ENCODE measurements at places on chromosomes 5 and 9. TPM values are rescaled to one million over a fixed set of nuclear protein-coding genes. Genes with fewer than 3 reads are reported as not detected.

GRCh38 chr5:55151923-55152842, 7.8 kb upstream of the GPX8 start:
- DNase-seq, result no peak

GRCh38 chr5:38557308-38557710, 863 bp upstream of the LIFR start:
- no peak for DNase-seq

GRCh38 chr5:72221541-72221940, 98.5 kb downstream of the MRPS27 start:
- DNase-seq, result no peak

DNA sequence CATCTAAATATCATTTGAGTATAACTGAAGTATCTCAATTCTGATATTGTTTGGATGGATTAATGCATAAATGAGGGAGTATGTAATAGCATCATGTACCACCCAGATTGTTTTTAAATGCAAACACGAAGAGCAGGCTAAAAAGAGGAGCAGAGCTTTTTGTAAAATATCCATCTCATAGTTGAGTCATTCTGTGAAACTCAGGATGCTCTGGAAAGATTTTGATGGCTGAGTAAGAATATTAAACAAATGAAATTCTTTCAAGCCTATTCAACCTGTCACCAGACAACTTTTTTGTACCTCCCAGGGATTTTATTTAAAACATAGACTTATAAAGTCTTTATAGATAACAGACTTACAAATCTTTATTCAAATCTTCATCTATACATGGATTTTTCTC, 625.9 kb downstream of the TLE4 start:
- no peak for DNase-seq

DNA sequence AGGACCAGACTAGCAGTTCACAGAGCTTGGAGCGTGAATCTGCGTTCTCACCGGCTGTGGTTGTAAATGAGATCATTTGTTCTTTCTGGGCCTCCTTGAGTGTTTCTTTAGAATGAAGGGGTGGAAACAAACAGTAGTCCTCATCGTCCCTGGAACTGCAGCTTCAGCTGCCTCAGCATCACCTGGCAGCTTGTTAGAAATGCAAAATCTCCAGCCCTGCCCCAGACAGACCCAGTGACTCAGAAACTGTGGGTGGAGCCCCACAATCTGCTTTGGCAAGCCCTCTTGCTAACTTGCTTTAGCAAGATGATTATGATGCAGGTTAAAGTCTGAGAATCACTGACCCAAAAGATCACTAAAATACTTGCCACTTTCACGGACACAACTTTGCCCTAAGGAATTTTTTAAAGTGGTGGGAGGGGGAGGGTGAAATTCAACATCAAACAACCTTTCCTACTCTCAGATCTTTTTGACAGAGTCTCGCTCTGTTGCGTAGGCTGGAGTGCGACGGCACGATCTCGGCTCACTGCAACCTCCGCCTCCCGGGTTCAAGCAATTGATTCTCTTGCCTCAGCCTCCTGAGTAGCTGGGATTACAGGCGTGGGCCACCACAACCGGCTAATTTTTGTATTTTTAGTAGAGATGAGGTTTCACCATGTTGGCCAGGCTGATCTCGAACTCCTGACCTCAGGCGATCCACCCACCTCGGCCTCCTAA, 86.0 kb downstream of the BRINP1 start:
- DNase-seq, result peak; percentile 58

DNA sequence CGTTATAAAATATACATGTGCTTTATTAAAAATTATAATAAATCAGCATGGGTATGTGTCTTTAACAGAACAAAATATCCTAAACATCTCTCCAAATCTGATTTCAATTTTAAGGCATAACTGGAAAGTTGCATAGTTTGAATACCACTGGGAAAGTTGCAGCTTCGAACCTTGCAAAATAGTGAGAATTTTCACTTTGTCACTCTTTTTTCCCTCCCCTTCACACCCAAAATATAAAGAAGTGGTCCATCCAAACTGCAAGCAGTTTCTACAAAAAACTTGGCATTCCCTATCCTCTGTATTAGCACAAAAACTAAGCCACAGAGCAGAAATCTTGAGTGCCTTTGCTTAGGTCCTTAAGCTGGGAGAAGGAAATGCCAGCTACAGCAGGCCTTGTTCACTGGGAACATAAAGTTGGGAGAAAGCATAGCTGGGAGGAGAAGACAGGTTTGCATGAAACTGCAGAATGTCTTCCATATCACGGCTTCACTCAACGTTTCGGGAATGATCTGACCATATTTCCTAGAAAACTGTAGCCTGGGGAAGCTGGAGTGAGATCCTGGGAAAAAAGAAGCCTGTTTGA, 400.3 kb downstream of the EBF1 start:
- no peak for DNase-seq

DNA sequence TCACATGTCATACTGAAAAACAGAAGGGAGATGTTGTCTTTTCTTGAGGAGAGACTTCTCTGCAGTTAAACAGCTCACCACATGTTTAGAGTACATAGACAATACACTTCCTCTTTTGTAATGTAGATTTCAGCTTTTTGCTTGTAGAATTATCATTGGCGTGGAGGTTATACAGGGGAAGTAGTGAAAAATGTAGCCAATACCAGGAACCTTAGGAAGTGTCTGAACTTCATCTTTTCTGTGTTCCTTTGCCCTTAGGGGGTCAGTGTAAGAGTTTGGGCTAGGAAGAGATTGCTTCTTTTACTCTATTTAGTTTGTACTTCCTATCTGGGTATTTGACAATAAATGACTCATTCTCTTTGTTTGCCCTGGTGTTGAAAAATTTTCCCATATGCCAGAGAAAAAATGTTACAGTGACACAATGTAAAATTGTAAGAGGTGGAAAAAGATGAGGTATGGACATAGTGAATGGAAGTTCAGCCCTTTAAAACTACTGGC, 21.0 kb upstream of the CDKN2B start:
- DNase-seq, result no peak

GRCh38 chr5:145204743-145205142, 630.4 kb downstream of the PRELID2 start:
- no peak for DNase-seq

DNA sequence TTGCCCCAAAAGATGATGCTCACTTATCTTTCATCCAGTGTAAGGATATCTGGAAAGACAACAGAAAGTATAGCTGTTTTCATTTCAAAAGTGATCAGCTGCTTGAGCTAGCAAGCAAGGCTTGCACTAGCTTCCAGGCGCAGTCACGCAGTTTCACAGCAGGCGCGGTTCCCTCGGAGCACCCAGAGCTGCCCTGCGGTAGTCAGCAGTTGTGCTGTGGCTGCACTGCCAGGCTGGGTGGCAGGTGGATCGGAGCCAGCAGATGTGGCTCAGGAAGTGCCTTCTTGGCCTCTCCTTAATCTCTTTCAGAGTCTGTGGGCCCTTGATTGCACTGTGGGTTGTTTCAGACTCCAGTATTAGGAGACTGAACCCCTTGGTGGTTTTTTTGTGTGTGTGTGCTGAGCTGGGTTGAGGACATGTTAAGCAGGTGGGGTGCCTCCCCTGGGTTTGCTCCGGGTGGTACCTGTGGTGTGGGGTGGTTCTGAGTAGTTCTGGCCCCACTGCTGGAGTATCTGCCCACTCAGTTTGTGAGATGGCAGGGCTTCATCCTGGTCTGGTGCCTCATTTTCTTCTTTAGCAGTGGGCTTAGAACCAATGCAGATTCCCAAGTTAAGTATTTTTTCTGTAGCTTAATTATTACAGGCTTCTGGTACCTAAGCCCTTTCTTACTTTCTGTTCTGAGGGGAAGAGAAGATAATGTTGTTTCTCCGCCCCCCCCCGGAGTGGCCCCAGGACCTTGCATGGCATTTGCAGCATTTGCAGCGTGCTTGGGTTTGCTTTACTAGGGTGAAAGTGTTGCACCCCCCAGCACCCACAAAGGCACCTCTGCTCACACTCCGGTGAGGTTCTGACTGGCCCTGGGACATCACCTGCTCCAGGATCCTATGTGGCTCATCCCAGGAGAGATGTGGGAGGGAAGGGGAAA, 16.4 kb downstream of the TENT4A start:
- peak; percentile 54 for DNase-seq

DNA sequence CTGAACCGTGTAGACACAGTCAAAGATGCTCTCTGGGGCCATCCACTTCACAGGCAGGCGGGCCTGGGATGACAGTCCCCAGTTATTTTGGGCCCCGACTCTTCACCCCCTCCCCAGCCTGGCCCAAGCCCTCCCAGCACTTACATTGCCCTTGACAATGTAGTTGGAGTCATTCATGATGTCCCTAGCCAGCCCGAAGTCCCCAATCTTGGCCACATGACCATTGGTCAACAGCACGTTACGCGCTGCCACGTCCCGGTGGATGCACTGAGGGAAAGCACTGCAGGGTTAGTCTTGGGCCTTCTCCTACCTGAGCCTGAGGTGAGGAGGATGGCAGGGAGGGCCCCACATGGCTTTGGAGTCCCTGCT, 30.3 kb downstream of the CSF1R start:
- no peak for DNase-seq

DNA sequence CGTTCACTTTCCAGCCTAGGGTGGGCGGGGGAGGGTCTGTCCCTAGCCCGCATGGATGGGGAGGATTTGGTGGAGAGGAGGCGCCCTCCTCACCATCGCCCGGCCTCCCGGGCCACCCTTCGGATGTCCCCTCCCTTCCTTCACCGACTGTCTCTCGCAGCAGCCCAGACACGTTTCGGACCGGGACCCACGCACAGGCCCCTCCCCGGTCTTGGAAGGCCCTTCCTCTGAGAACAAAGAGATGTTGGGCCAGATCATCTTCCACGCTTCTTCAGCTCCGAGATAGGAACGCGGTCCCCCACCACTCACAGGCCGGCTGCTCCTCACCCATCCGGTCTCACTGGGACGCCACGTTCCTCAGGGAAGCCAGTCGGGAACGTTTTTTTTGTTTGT, 640 bp upstream of the DPM2 start:
- DNase-seq, result no peak

GRCh38 chr9:134320126-134320867, 6.0 kb upstream of the RXRA start:
- peak; percentile 21 for DNase-seq

MYO10 gene
- 2.0 TPM for polyA plus RNA-seq

DNAJC25 gene
- 8.2 TPM for polyA plus RNA-seq

DNA sequence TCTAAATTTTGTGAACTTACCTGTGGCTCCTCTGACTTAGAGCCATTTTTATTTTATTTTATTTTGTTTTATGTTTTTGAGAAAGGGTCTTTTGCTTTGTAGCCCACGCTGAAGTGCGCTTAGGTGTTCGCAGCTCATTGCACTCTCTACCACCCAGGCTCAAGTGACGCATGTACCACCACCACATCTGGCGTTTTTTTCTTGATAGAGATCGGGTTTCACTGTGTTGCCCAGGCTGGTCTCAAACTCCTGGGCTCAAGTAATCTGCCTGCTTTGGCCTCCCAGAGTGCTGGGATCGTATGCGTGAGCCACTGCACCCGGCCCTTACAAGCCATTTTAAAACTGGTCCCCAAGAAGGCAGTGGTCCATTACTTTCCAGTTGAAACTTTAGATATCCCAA, 18.5 kb downstream of the MATR3 start:
- no peak for DNase-seq

GLDC gene
- 0.26 TPM for polyA plus RNA-seq

SARDH gene
- polyA plus RNA-seq, result 0.29 TPM

OR1J2 gene
- polyA plus RNA-seq, result not detected

- no peak for DNase-seq
Measured at GRCh38 chr9:117719161-117719920, 15.1 kb downstream of the TLR4 start.

- DNase-seq, result no peak
Measured at GRCh38 chr5:61287474-61287873, 44.6 kb upstream of the ZSWIM6 start.

GRCh38 chr5:150347003-150347402, 10.5 kb upstream of the TCOF1 start:
- DNase-seq, result no peak

- no peak for DNase-seq
Measured at GRCh38 chr9:6852243-6852963, 94.6 kb downstream of the KDM4C start.

DNA sequence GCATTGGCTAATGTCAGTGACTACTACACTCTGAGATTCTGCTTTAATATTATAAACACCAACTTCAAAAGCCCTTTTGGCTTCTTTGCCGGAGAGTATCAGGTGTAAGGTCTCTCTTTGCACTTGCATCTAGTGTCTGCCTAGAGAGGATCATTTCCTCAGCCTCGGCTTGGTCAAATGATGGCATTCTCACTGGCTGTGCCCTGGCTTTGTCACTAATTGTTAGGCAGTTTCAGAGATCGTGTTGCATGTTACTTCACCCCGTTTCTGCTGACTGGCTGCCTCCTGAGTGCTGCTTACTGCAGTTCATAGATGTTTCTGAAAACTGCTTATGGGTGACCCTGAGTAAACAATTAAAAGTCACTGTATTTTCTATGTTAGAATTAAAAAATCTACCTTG, 48.8 kb downstream of the SLC1A3 start:
- DNase-seq, result peak; percentile 42

DNA sequence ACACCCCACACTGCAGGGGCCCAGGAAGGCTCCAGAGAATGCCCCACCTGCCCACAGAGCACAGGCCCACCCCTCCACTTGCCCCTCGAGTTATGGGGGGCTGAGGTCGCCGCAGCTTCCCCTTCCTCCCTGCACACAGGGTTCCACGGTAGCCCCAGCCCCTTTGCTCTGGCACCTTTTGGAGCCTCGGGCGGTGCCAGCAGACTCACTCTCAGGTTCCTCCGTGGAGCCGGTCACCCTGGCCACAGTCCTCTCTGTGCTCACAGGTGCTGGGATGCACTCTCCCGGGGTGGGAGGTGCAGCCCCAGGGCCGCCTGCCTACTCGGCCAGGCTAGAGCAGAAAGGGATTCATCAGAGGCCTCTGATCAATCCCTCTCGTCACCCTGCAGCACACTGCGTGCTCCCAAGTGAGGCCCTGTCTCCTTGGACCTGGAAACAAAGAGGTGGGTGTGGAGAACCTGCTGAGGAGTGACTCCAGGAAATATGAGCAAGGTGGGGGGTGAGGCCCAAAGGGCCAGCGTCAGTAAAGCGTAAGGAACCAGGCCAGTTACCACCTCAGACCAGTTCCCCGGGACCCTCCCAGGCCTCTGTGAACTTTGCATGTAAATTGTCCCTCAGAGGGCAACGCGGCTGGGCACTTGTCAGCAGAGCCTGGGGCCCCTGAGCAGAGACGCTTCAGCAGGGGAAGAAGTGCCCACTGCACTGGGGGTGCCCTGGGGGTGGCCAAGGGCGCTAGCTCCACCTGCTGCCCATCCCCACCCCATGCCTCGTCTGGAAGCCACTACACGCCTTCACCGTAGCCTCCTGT, 167.8 kb downstream of the OLFM1 start:
- no peak for DNase-seq

ZFP2 gene
- 0.32 TPM for polyA plus RNA-seq
